ENCODE measurements at places on chromosomes 12 and 14. TPM values are rescaled to one million over a fixed set of nuclear protein-coding genes. Genes with fewer than 3 reads are reported as not detected.

GRCh38 chr14:56816574-56817391 is 6.5 kb upstream of the OTX2 start:
- no peaks in the 10 kb centered on the region for H3K36me3 ChIP-seq
- no peak overlapping the region for H3K27ac ChIP-seq
- no peak for DNase-seq
- peaks cover 97% of the 10 kb centered on the region for H3K27me3 ChIP-seq
- no peaks in the 10 kb centered on the region for H3K4me1 ChIP-seq
- H3K4me3 ChIP-seq, result no peak overlapping the region

The MGAT4C gene
- 0.13 TPM for total RNA-seq

The SLC25A47 gene
- total RNA-seq, result not detected

- no peak overlapping the region for H3K27ac ChIP-seq
- H3K4me3 ChIP-seq, result no peak overlapping the region
- no peaks in the 10 kb centered on the region for H3K4me1 ChIP-seq
- no peaks in the 10 kb centered on the region for H3K36me3 ChIP-seq
- no peak for DNase-seq
Observed at GRCh38 chr12:58395056-58395455, 453.7 kb downstream of the ATP23 start.

DNA sequence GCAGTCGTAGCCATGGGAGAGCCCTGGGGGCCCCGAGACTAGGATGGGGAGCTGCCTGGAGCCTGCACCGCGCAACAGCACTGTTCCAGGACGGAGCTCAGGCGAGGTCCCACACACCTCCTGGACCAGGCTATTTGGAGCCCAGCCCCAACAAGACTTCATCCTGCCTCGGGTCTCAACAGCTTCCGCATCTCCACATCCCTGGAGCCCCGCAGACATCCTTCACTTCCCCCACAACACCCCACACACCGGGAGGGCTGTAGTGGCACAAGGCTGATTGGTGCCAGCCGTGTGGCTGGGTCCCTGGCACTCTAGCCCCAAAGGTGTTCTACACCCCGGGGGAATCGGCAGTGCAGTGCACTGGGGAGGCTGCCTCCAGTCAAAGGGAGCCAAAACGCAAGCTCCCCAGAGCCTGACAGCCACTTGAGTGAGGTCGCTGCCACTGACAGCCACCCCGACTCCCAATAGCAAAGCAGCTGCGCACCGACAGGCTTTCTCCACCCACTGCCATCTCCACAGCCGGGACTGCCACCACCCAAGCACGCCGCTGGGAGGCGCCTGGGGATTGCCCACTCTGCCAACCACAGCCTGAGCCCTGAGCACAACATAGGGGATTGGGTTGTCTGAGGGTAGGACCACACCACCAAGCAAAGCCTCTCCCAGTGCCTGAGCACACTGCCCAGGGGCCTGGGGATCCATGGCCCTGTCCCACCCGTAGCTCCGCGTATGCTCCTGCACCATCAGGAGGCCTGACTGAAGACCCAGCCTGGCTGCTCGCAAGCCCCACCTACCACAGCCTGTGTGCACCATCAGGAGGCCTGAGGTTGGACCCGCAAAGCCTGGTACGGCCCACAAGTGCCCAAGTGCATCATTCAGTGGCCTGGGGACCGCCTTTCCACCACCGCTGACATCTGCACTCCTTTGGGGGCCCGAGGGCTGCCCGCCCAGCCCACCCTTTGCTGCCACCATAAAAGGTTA is 13.2 kb upstream of the KLRF1 start:
- peak; percentile 91 for DNase-seq
- H3K27ac ChIP-seq, result no peak overlapping the region
- H3K4me3 ChIP-seq, result no peak overlapping the region
- no peaks in the 10 kb centered on the region for H3K4me1 ChIP-seq

DNA sequence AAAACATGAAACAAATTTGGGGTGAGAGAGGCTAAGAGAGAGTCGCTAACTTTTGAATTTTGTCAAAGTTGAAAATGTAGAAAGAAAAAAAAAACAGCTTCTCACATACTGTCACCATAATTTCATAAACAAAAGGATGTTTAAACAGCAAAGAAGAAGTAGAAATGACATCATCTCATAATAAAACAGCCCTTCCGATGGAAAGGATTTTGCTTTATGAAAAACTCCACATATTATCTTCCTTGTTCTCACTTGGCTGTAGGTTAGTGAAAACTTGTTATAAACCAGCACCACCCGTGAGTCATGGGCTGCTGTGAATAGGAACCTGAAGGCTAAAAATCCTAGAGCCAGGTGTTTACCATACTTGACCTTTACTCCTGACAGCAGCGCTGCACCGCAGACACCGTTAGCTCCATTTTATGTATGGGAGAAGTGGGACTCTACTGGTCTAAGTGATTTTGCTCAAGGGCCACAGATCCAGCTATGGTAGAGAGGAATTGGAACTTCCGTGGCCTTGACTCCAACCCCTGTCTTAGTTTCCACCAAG is 63.0 kb upstream of the VRK1 start:
- DNase-seq, result no peak
- no peaks in the 10 kb centered on the region for H3K4me1 ChIP-seq
- H3K4me3 ChIP-seq, result no peak overlapping the region
- no peak overlapping the region for H3K27ac ChIP-seq

The AHNAK2 gene
- 12.6 TPM for total RNA-seq

- no peak overlapping the region for H3K4me3 ChIP-seq
- no peaks in the 10 kb centered on the region for H3K36me3 ChIP-seq
- DNase-seq, result no peak
- H3K4me1 ChIP-seq, result no peaks in the 10 kb centered on the region
- no peaks in the 10 kb centered on the region for H3K27me3 ChIP-seq
Observed at GRCh38 chr12:100656856-100657255, 83.4 kb downstream of the GAS2L3 start.

The TTC7B gene
- total RNA-seq, result 74.5 TPM

The C14orf180 gene
- total RNA-seq, result 170 TPM

DNA sequence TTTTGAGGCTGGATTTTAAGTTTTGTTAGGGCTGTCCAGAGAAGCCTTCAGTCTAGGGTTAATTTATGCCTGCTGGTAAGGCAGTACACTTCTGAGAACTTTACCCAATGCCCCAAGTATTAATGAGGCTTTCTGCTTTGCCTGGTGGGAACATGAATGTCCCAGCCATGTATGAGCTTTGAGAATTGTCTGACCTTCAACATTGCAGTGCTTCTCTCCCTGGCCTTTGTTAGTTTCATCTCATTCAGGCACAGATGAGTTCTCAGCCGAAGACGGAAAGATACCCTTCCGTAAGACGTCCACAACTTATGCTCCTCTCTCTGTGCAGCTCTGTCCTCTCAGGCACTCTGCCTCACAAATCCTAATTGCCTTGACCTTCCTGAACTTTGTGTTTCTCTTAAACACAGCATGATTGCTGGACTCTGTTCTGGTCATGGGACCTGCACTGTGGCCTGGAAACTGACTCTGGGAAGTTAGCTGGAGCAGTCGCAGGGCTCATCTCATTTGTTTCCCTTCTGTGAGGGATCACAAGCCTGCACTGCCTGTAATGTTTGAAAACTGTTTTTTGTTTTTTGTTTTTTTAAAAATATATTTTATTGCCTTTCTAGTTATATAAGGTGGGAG is 15.7 kb downstream of the CHPT1 start:
- peak; percentile 40 for DNase-seq
- peaks cover 10% of the 10 kb centered on the region for H3K36me3 ChIP-seq
- no peak overlapping the region for H3K4me3 ChIP-seq
- H3K27ac ChIP-seq, result peak overlapping the region; percentile 40
- H3K4me1 ChIP-seq, result peaks cover 20% of the 10 kb centered on the region

- H3K36me3 ChIP-seq, result peaks cover 37% of the 10 kb centered on the region
Observed at GRCh38 chr14:30691751-30692398, 69.8 kb downstream of the SCFD1 start.

The ORAI1 gene
- total RNA-seq, result 10.4 TPM
